Activated CD8-positive, alpha-beta memory T cell treated with anti-CD3 and anti-CD28 coated beads, Interleukin-2, amount 50 U/mL, for 4 hours (primary cell): ENCODE measurements at places on chromosomes 16 and 17.
A peak's percentile ranks its signal among the peaks of the same experiment; 100 is the strongest.

GRCh38 chr17:50349243-50349600 lies 3.3 kb downstream of the XYLT2 start:
- DNase-seq = no peak

DNA sequence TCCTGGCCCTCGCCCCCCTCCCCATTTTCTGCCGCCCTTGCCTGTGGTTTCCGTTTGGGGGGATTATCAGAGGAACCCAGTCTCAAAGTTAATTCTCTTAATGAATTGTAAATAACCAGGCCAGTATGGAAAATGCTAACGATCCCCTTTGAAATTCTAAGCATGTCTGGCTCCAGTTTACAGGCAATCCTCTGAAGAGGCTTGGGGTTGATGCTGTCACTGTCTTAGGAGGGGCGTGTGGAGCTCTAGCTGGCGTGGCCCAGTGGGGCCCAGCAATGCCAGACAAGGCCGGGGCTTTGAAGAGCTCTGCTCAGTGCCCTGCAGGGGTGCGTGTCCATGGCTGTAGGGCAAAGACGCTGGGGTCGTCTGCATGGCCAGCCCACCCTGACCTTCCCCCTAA lies 164.6 kb downstream of the CYLD start:
- DNase-seq = no peak

DNA sequence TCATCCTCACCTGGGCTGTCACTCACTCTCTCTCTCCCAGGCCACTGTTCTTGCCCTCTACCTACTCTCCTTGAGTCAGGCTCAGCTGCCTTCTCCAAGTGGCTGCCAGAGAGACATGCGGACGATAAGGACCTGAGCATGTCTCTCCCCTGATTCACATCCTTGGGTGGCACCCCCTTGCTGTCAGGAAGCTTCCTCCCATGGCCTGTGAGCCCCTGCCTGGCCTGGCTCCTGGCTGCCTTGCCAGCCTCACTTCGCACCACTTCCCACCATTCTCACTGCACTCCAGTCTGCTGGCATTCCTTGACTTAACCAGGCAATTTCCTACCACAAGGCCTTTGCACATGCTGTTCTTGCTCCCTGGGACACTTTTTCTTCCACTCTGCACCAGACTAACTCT lies 2.7 kb upstream of the ALDH3A1 start:
- DNase-seq = no peak

DNA sequence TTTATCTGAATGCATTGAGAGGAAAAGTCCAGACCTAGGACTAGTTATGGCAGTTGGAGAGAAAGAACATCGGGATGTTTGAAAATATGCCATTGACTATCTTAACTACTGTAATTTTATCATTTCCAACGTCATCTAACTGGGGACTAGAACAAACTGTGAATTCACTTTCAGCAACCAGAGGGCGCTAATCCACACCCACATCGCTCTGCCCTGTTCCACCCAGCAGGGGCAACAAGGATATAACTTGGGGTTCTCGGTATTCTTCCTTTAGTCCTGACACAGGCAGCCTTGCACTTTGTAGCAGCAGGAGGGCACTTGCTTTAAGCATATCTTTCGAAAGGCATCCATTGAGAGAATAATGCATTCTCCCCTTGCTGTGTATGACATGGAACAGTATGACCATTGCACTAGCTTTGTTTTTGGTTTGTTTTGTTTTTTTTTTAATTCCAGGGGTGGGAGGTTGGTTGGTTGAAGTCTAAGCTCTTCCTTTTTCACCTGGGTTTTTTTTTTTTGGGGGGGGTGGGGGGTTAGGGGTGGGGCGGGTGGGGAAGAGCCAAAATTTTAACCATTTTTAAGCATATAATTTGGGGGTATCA lies 31.5 kb downstream of the SIAH1 start:
- DNase-seq = peak; percentile 64

- no peak for DNase-seq
Observed at GRCh38 chr17:15963670-15964110, 18.8 kb downstream of the ADORA2B start.

- DNase-seq = no peak
Observed at GRCh38 chr17:8436844-8437171, 1.1 kb downstream of the NDEL1 start.

- no peak for DNase-seq
Observed at GRCh38 chr16:66441586-66442375, 14.7 kb downstream of the BEAN1 start.

GRCh38 chr16:30087181-30087898 lies 4.4 kb downstream of the TBX6 start:
- DNase-seq = no peak

- DNase-seq = no peak
Observed at GRCh38 chr17:82593590-82594087, 54.6 kb downstream of the WDR45B start.
